Stimulated activated CD4-positive, alpha-beta T cell treated with anti-CD3 and anti-CD28 coated beads, Interleukin-12 subunit alpha, Interleukin-12 subunit beta, amount 100 ng/mL, for 4 hours (primary cell): ENCODE measurements at places on chromosomes 4 and X.
A peak's percentile ranks its signal among the peaks of the same experiment; 100 is the strongest.

DNA sequence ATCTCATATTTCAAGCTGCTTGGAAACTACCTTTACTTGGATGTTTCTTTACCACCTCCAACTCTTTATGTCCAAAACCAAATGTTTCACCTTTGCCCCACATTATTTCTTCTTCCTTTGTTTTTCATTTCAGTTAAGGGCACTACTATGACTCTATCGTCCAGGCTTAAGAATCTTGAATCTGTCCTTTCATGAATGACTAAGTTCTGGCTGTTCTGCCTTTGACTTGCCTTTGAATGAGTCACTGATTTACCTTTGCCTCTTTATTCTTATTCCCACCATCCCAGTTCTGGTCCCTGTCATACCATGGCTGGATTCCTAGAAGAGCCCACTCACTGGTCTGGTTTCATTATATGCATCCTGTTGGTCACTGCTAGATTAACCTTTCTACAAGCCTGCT, 30.6 kb upstream of the PLAC1 start:
- no peak for DNase-seq

DNA sequence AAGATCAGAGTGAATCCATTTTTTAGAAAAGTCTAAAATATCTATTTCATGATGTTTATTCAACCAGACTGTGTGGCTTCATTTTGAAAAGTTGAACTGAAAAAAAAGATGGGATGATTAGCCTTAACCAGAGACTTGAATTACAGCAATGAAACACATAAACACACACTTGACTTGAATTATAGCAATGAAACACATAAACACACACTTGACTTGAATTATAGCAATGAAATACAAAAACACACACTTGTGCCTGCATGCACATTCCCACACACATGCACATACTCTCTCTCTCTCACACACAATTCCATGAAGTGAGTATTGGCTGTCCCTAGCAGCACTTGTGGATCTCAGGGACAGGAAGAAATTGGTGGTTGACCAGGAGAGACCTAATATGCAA, 286.8 kb downstream of the USP46 start:
- no peak for DNase-seq

DNA sequence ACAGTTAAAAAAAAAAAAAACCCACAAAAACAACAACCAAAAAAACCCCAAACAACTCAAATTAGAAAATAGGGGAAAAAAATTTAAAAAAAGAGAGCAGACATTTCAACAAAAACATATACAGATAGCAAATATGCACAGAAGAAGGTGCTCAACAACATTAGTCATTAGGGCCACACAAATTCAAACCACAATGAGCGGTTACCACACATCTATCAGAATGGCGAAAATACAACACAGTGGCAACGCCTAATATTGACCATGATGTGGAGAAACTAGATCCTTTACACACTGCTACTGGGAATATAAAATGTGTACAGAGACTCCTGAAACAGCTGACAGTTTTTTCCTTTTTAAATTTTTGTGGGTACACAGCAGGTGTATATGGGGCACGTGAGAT, 19.4 kb downstream of the LYAR start:
- DNase-seq, result no peak

- DNase-seq, result no peak
These were observed 89.7 kb upstream of the C4orf50 start for GRCh38 chr4:6107886-6108285.

- no peak for DNase-seq
These were observed 140.0 kb downstream of the NPFFR2 start for GRCh38 chr4:72171761-72172160.

DNA sequence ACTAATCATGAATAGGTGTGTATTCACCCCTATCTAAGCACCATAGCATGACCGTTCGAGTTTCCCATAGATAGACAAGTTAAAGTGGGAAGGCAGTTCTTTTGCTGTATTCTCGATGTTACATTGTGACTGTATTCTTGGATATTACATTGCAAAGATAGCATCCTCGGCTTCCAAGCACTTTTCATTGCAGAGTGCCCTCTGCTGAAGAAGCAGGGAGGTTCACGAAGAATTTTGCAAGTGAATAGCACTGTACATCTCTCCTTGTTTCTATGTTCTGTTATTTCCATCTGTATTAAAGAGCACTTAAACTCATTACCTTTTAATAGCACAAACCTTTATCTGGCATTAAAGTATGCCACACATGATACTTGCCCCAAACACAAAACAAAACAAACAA, 426.7 kb upstream of the ARX start:
- DNase-seq, result no peak

DNA sequence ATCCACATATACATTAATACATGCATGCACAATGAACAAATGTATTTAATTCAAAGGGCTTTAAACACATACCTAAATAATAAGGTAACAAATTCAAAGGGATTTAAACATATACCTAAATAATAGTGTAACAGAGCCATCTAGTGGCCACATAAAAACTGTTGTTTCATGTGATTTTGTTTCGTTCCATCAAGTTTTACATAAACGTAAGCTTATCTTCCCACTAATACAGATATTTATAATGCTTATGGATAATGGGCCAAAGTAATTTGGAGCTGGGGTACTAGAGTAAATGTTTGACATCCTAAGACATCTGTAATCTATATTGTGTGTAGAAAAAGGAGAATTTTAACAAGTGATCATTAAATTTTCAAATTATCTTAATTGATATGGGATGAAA, 82.3 kb downstream of the PRSS12 start:
- DNase-seq, result no peak

DNA sequence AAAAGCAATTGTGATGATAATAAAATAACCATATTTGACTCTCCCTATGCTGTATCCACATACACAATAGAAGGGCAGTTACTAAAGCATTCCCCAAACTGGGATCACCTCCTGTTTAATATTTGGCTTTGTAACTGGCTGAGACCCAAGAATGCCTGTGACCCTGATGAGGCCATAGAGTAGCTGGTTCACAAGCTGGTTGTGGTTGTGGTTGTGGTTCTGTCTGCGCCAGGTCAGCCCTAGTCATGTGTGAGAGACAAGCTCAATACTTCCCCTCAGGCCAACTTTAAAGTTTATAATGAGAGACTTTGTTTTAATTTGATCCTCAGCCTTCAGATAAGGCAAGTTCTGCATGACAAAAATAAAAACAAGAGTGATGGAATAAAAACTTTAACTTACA, 209.9 kb downstream of the PARM1 start:
- no peak for DNase-seq

- DNase-seq, result no peak
These were observed 30.8 kb downstream of the SLC16A2 start for GRCh38 chrX:74452199-74452481.

DNA sequence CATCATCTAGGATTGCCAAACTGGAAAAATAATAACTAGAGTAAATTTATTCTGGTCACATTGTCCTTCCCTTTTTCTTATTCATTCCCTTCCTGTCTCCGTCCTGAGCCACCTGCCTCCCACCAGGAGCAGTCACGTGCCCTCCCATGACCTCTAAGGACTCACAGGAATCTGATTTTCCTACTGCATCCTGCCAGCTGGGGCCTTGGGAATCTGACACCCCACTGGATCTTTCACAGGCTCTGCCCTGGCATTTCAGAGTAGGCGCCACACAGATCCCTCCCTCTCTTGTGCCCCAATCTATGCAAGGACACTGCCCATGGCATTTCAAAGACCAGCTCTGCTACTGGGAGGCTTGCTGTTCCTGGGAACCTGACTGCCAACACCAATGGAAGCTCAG, 520.5 kb downstream of the PPARGC1A start:
- no peak for DNase-seq

- DNase-seq, result no peak
These were observed 4.0 kb downstream of the MAGEC2 start for GRCh38 chrX:142201113-142201512.

- no peak for DNase-seq
These were observed 20.5 kb upstream of the TMEM192 start for GRCh38 chr4:165133150-165133549.

GRCh38 chr4:54988655-54989054, 136.7 kb downstream of the KDR start:
- DNase-seq, result no peak

- no peak for DNase-seq
These were observed 764 bp downstream of the TRAPPC11 start for GRCh38 chr4:183659872-183660242.

- no peak for DNase-seq
These were observed 28.3 kb downstream of the PARM1 start for GRCh38 chr4:74961230-74961629.

GRCh38 chrX:122579036-122579435, 605.0 kb upstream of the GRIA3 start:
- DNase-seq, result no peak

DNA sequence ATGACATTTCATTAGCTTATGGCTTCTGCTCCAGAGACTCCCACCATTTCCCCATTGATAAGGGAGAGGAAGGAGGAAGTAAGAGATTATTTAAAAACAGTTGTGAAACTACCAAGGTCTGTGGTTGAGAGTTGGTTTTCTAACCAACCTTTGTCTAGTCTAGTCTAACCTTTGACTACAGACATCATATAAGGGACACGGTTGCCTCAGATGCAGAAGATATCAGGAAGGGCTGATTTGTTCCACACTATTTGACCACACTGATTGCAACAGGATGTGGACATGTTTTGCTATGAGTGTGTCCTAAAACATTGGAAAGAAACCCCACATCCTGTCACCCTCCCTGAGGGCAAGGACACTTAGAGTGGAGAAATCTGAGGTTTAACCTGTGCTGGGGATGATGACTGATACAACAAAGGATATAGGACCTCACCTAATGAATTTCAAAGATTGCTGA, 53.0 kb downstream of the COQ2 start:
- DNase-seq, result no peak

- DNase-seq, result no peak
These were observed 2440.0 kb downstream of the PCDH7 start for GRCh38 chr4:33160126-33160525.

DNA sequence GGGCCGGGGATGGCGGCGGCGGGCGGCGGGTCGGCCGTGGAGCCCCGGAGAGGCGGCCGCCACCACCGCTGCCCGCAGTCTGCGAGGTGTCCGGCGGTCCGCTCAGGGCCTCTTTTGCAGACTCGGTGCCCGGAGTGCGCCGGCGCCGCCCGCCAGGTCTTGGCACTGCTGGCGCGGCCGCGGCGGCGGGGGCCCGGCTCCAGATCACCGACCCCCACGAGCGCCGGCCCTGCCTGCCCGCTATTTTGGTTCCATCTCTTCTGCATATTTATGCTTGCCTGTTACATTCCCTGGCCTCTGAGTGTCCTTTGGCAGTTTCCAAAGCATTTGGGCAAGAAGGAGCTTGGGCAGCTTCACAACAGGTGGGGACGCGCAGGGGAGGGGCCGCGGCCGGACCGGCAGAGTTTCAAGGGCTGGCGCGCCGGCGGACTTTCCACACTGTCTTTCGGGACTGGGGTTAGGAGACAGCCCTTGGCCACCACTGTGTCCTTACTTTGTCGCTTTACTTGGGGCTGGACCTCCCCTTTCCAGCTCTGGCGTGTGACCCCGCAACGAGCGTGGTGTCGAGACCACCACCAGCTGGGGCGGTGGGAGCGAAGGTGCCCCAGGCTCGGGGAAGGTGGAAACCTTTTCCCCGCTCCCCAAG, 668 bp upstream of the TAPT1 start:
- DNase-seq, result peak; percentile 29

DNA sequence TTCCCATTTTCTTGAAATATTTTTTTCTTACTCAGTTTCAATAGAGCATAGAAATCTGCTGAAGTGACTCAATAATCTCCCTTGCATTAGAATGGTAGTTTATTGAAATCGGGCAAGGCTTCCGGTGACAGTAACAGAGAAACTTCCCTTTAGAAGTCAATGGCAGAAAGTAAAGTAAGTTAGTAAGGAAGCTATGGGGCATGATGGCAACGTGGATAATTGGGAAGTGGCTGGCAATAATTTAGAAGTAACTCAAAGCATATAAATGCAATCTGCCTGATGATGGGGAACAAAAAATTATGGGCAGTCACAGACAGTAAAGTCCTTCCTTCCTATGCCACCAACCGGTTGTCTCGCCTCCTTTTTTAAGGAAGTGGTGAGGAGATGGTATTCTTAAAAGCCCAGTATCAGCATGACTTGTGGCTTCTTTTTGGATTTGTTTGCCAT, 7.6 kb downstream of the CYBB start:
- no peak for DNase-seq

DNA sequence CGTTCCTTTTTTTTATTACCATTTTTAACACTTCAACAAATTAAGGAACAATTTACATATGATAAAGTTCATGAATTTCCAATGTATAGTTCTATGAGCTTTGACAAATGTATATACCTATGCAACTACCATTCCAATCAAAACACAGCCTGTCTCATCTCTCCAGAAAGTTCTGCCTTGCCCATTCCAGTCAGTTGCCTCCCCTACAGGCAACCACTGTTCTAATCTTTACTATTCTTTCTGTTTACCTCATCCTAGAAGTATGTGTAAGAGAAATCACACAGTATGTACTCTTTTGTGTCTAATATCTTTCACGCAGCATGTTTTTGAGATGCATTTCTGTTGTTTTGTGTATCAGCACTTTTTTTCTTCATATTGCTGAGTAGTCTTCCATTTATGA, 224.9 kb downstream of the KIT start:
- no peak for DNase-seq

- no peak for DNase-seq
These were observed 958.0 kb downstream of the STPG2 start for GRCh38 chr4:97185233-97185632.

DNA sequence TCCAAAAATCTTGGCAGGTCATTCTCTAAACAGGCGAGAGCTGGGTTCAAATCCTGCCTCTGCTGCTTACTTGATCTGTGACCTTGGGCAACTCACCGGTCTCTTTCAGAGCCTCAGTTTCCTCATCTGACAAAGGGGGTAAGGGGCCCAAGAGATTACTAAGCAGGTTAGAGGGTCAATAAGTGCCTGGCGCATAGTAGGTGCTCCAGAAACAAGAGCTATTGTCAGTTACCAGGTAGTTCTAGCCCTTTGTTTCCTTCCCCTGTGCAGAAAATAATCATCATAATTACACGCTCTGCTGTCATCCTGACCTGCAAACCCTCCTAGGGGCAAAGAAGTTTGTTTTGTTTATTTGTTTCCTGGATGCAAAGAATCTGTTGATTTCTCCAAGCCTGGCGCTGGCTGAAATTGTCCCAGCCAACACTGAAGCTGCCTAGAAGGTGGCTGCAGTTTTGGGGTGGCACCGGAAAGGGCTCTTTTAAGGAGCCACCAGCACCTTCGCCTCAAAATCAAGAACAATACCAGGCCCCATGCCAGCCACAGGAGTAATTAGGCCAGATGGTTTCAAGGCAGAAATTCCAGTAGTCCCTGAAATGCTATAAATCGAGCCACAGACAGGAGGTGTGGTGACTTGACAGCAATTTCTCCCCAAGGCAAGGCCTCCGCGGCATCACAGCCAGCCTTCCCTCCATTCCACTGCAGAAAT, 10.2 kb upstream of the KIAA0232 start:
- DNase-seq, result no peak

DNA sequence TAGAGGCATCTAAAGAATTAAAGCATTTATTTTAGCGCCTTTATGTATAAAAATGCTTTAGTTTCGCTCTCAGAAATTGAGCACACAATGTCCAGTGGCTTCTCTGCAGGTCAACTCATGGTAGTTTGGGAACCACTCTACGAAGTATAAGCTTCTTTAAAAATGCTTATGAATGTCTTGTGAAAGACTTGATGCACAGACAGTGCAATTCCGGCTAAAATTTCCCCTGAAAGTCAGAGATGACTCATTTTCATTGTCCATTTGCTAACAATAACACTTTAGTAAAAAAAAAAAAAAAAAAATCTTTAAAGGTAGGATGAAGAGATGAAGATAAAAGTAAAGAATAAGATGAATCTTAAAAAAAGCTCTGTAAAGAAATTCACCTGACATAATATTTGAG, 117.2 kb downstream of the PDHA2 start:
- no peak for DNase-seq
